ENCODE measurements at places on chromosomes 3 and 15.

DNA sequence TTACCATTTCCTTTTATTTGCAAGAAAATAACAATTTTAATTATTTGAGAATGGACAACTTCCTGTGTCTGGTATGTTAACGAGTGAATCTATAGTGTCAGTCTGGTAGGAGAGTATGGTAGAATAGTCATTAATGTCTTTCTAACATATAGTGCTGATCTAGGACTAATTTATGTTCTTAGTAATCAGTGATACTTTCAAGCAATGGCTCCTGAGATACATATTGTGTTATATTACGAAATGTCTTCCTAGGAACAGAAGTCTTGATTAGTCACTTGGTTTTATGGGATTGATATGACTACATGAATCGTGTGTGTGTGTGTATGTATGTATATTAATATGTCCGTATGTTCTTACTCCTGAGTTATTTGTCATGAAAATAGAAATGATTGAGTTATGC lies 66.6 kb upstream of the PAQR5 start:
- no peak for DNase-seq

GRCh38 chr15:62888623-62889022 lies 153.9 kb upstream of the TPM1 start:
- DNase-seq = no peak

DNA sequence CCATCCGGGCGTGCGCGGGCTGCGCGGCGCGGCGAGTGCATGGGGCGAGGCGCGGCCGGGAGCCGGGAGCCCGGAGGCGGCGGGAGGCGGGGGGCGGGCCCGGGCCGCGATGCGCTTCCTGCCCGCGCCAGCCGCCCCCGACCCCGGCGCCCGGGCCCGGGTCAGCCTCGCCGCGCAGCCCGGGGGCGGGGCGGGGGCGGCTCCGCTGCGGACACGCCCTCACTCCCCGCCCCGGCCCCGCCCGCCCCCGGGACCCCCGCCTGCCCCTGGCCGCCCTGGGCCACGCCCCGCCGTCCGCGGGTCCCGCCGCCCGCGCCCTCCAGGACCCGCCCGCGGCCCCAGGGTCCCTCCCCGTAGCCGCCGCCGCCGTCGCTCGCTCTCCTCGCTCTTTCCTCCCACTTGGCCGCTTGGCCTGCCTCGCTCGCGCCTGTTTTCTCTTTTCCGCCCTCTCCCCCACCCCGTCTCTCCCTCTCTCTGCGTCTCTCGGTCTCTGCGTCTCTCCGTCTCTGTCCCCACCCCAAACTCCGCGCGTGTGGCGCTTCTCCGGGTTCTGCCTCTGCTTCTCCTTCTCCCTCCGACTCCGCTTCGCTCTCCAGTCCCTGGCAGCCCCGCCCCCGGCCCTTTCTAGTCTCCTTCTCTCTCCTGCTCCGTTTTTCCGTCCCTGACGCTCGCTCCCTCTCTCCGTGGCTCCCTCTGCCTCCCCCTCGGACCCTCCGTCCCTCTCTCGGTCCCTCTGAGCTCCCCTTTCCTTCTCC lies at the start of gene PLXND1:
PLXND1 (minus strand) TSS at position 41 of the 755 bp plus-strand sequence; CDS start at position 4, 37 bp downstream.
- DNase-seq = peak; percentile 25

DNA sequence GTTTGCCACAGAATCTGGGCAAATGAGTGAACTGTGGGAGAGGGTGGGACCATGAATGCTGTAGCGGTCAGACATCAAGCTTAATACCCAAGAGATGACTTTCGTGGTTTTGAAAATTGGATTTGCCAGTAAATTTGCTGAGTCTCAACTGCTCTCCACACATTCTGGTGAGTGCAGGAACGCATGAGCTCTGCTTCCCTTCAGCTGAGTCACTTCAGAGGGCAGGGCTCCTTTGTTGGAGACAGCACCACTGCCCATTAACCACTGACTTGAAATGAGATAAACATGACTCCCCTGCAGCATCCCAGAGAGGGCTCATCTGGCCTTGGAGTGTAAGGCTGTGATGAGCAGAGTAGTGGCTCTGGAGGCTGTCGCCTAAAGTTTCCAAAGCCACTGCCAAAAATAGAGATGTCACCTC lies 22.6 kb downstream of the RARRES1 start:
- DNase-seq = no peak

DNA sequence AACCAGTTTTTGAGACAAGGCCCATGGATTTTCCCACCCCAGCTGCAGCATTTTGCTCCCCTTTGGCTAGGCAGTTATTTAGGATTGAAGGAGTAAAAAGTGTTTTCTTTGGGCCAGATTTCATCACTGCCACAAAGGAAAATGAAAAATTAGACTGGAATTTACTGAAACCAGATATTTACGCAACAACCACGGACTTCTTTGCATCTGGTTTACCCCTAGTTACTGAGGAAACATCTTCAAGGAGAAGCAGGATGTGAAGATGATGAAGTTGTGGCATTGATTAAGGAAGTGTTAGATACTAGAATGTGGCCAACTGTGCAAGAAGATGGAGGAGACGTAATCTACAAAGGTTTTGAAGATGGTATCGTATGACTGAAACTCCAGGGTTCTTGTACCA lies 165.2 kb upstream of the MYRIP start:
- DNase-seq = no peak

GRCh38 chr3:123406598-123406997 lies 42.3 kb downstream of the ADCY5 start:
- no peak for DNase-seq

DNA sequence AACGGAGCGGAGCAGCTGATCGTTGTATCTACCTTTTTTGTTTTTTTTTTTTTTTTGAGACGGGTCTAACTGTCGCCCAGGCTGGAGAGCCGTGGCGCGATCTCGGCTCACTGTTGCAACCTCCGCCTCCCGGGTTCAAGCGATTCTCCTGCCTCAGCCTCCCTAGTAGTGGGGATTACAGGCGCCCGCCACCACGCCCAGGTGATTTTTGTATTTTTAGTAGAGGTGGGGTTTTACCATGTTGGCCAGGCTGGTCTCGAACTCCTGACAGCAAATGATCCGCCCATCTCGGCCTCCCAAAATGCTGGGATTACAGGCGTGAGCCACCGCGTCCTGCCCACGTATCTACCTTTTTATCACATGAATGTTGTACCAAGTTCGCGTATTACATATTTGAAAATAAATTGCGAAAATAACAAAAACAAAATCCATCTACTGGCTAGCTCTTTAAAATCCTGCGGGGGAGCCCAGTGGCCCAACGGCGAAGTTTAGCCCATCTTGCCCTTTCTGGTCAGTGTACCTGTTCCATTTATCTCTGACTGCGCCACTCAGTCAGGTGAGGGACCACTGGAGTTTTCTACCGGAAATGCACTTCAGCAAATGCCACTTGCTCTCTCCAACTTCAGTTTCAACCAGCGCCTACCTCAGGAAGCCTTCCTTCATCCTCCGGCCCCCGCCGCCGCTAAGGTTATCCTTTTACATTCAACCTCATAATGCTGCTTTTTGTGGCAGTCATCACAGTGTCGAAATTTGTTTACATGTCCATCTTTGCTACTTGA lies 1.2 kb upstream of the EIF3J start:
- DNase-seq = no peak

- no peak for DNase-seq
These were observed 7.1 kb downstream of the CSPG5 start for GRCh38 chr3:47571391-47572175.

- DNase-seq = no peak
These were observed 32.9 kb downstream of the CHP1 start for GRCh38 chr15:41263891-41264351.

GRCh38 chr3:6806991-6807390 lies 53.9 kb upstream of the GRM7 start:
- no peak for DNase-seq

GRCh38 chr3:40873476-40873875 lies 325.8 kb upstream of the CTNNB1 start:
- DNase-seq = no peak

All from stimulated activated CD4-positive, alpha-beta T cell treated with anti-CD3 and anti-CD28 coated beads, Interleukin-2, amount 100 ng/mL, for 4 hours (primary cell).